ENCODE measurements at places on chromosomes 3 and 15. TPM values are rescaled to one million over a fixed set of nuclear protein-coding genes. Genes with fewer than 3 reads are reported as not detected.

The CCDC66 gene
- 31.3 TPM for total RNA-seq

The GOLGA8G gene
- not detected for total RNA-seq

The SH3GL3 gene
- 0.47 TPM for total RNA-seq

GRCh38 chr15:61764141-61764540 is 296.1 kb downstream of the VPS13C start:
- DNase-seq, result no peak

DNA sequence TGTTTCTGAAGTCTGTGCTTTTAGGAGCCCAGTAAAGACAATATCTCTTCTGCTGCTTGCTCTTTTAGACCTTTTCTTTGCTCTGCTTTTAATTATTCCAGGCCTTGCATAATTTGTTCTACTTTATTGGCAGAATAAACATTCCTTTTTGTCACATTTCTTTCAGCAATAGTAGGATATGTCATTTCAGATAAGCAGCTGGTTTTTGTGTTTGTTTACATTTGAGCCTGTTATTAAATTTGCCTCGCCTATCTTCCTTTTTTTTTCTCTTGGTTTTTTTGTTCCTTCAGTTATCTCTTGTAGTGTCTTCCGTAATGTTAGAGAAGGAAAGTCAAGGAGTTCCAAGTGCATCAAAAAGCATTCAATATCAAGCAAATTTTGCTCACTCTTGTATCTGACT is 16.4 kb downstream of the ZNF654 start:
- no peak for DNase-seq

GRCh38 chr3:160098926-160099626 is 110.4 kb downstream of the IL12A start:
- DNase-seq, result no peak

- DNase-seq, result no peak
Measured at GRCh38 chr3:94172695-94173310, 109.9 kb downstream of the NSUN3 start.

DNA sequence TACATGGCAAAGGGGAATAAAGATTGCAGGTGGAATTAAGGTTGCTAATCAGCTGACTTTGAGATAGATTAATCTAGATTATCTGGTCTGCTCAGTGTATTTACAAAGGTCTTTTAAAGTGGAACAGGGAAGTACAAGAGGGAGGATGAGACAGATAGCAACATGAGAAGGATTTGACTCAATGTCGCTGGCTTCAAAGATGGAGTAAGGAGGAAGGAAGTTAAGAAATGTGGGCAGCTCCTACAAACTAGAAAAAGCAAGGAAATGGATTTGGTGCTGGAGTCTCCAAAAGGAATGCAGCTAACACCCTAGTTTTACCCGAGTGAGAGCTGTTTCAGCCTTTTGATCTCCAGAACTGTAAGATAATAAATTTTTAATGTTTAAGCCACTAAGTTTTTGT is 180.7 kb upstream of the TTC14 start:
- no peak for DNase-seq

DNA sequence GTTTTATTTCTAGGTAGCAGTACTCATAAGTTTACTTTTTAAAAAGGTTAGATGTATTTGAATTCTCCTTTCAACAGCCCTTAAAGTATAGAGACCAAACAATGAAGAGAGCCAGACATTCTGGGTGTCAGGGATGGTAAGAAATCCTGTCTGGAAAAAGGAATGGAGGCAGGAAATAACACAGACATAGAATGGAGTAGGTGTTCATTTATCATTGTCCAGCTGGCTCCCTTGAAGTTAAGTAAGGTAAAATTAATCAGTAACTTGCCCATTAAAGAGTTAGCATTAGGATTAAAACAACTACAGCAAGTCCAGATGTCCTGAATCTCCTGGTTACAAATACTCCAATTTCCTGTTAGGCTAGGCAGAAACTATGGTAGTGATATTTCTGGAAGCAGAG is 13.5 kb upstream of the SUCNR1 start:
- no peak for DNase-seq

DNA sequence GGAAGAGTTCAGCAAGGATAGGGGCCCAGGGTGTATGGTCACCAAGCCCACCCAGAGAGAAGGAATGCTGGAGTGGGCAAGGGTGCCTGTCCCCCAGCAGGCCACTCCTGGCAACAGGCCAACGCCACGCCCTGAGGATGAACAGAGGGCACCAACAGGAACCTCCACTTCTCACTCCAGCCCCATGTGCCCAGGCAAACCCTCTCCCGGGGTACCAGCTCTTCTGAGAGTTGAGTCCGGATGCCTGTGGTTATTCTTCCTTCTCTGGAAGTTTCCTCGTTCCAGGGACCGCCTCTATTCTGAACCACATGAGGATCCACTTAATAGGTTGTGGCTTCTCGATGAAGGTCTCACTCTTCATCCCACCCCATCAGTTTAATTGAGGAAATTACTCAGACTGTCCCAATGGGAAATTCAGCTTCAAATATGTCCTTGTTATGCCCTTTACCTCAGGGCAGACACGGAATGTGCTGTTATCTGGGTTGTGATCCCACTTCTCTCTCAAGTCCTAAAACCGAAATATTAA is 114.3 kb downstream of the LIPC start:
- no peak for DNase-seq
